ENCODE measurements at places on chromosomes 2 and 18.

- no peak for DNase-seq
These were observed 58.6 kb downstream of the POMC start for GRCh38 chr2:25109822-25110221.

DNA sequence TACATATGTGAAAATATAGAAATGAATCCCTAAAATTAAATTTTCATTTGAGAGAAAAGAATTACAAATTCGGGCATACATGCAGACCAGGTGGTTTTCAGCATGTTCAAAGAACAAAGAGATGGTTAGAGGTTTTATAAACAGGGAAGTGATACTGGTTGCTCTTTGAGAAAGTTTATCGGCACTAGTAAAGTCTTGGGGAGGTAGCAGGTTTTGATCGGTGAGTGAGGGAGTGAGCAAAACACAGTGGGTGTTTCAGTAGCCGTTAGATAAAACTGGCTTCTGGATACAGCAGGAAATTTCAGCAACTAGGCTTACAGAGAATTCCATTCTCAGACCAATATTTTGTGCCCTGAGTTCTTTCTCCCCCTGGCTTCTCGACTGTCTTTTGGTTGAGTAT is 51.1 kb downstream of the DSC3 start:
- no peak for DNase-seq

DNA sequence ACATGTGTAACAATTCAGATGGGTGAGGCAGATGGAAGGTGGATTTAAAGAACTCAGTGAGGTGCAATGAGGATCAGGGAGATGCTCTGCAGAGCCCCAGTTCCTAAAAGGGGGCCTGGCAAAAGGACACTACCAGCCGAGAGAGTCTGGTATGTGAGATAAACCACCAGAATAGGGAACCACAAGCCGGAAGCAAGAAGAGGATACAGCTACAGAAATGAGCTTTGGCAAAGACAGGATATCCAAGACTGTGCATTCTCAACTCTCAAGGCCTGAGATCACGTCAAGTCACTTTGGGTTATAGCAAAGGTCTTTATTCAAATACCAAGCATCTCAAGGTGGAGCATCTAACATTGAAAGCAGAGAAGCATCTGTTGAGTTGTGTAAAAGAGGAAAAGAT is 293.5 kb downstream of the ARHGAP15 start:
- no peak for DNase-seq

DNA sequence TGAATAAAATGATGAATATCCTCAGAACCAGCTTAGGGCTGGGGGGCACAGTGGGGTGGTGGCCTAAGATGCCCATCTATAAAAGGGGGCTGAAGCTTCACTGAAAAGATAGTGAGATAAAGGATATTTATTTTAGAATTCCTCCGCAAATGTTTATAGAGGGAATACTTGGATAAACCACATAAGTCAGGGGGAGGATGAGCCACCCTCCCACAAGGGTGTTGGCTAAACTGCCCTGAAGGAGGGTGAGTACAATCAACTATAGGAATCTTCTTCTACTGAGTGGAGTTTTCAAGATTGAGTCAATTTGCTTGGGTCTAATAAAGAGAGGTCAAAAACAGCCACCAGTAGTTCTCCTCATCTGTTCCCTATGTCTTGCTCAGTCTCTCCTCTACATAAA is 114.5 kb upstream of the TANK start:
- no peak for DNase-seq

DNA sequence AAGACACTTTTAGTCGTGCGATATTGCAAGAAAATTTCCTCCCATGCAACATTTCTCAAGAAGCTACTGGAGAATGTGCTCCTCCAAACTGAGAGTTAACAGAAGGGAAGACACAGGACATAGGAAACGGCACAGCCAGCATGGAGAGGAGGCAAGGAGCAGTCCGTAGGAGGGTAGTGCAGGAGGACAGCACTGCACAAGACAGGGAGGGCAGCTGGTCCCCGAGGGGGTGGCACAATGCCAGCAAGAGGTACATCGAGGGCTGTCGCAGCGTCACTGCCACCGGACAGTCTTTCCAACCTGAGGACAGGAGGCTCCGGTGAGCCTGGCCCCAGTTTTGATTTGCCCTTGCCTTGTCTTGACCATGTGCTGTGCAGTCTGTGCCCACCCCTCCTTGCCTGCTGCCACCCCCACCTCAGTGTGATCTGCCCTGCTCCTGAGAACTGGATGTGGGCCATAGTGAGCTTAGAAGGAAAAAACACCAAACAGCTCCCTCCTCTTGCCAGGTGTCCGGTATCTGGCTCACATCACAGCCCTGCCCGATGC is 81.6 kb upstream of the LAPTM4A start:
- DNase-seq = no peak

- DNase-seq = no peak
These were observed 184.1 kb upstream of the RAB12 start for GRCh38 chr18:8424917-8425725.

DNA sequence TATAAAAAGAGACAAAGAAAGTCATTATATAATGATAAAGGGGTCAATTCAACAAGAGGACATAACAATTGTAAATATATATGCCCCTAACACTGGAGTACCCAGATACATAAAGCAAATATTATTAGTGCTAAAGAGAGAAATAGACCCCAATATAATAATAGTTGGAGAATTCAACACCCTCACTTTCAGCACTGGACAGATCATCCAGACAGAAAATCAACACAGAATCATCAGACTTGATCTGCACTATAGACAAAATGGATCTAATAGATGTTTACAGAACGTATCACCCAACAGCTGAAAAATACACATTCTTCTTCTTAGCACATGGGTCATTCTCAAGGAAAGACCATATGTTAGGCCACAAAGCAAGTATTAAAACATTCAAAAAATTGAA is 31.7 kb downstream of the CLHC1 start:
- DNase-seq = no peak

- DNase-seq = no peak
These were observed 138.5 kb upstream of the SLC35G4 start for GRCh38 chr18:11470941-11471340.

GRCh38 chr2:216343221-216343980 is 28.9 kb downstream of the MARCHF4 start:
- DNase-seq = no peak
